Left cardiac atrium (tissue), 4 donors: ENCODE measurements at places on chromosomes 12 and 14. TPM values are rescaled to one million over a fixed set of nuclear protein-coding genes. Genes with fewer than 3 reads are reported as not detected.

DNA sequence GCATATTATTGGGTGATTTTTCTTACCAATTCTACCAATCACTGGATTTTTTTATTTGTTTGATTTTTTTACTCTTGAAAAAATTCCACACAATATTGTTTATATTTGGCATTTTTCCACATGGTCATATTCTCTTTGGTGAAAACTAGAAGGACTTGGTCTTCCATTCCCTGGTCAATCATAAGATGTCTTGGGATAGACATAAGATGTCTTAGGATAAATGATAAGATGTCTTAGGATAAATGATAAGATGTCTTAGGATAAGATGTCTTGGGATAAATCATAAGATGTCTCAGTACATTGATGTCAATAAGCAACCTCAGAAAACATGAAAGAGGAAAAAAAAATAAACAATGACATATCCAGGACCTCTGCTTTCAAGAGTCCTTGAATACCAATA lies 309.1 kb downstream of the LRFN5 start:
- DNase-seq, result no peak

GRCh38 chr14:93691042-93691780 lies 97.1 kb downstream of the PRIMA1 start:
- DNase-seq, result no peak

GRCh38 chr14:22341049-22341448 lies 248.0 kb downstream of the DAD1 start:
- DNase-seq, result no peak

- DNase-seq, result peak; percentile 66
These were observed at the start of gene GPR68 for GRCh38 chr14:91244501-91244901. Gene GPR68, minus strand, starts transcription at chr14:91244704. Its CDS starts 9,654 bp downstream, at chr14:91235050.

DNA sequence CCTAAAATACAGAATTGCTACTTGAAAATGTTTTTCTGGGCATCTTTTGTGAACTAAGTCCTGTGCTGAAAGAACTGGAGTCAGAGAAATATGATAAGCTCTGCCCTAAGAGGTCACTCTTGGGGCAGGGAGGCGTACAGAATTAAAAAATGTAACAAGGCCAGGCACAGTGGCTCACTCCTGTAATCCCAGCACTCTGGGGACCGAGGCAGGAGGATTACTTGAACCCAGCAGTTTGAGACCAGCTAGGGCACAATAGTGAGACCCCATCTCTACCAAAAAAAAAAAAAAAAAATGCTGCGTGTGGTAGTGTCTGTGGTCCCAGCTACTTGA lies 46.0 kb downstream of the TMCC3 start:
- no peak for DNase-seq

- DNase-seq, result no peak
These were observed 470.8 kb downstream of the FSCB start for GRCh38 chr14:44036248-44036647.

DNA sequence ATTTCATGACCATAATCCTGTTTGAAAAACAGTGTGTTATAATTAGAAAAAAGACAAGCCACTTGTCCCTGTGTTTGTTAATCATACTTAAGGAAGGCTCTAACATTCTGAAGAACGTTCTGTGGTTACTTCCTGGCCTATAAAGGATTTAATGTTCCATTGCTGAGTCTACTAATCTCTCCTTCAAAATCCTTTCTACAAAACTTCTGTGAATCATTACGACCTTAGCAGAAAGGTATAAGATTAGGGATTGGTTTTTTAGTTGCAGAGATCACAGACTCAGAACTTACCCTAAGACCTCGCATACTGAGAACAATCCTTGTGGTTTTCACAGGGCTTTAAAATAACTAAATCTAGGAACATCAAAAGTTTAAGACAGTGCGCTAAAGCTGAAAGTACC lies 48.3 kb downstream of the TMCC3 start:
- no peak for DNase-seq

DNA sequence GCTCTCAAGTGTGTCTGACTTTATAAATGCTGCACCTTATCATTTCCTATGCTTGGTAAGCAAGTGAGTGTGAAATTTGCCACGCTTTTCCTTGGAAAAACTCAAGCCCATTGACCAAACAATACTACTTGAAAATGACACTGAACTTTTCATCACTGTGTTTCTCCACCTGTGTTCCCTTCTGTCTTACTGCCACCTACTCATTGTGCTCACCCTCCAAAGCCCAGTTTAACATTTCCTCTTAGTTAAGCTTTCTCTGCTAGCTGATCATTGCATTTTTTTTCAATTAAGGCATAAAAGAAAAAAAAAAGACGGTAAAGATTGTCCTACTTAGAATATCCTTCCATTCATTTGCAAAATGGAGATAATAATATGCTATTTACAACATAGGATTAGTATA lies 445.7 kb downstream of the DPF3 start:
- no peak for DNase-seq

DNA sequence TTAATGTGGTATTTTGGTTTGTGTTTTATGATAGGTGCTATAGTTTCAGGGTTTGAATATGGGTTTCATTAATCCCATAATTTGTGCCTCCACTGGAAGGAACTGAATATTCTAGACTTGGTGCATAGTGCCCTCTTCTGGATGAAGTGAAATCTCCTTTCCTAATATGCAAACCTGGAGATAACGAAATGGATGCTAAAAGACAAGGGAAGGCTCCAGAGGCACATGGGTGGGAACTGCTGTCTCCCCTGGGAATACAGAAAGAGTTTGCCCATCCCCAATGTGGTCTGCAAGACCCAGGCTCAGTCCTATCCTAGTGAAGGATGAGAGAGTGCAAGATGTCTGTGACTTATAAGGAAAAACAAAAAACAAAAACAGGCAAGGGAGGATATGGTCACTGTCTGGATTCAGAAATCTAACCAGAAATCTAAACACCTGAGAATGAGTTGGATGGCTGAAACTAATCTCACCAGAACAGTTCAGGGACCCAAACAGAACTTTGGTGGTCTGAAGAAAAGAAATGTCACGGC lies 142.3 kb upstream of the TMPO start:
- no peak for DNase-seq

- DNase-seq, result no peak
These were observed 6.4 kb downstream of the PDE1B start for GRCh38 chr12:54555670-54556257.

ISCA2 gene
- total RNA-seq, result 39.1 TPM

TMEM233 gene
- 0.50 TPM for total RNA-seq

GLS2 gene
- 0.42 TPM for total RNA-seq

MEG3 gene
- 26.3 TPM for total RNA-seq
